ENCODE measurements at places on chromosomes 2 and 18. TPM values are rescaled to one million over a fixed set of nuclear protein-coding genes. Genes with fewer than 3 reads are reported as not detected.

DNA sequence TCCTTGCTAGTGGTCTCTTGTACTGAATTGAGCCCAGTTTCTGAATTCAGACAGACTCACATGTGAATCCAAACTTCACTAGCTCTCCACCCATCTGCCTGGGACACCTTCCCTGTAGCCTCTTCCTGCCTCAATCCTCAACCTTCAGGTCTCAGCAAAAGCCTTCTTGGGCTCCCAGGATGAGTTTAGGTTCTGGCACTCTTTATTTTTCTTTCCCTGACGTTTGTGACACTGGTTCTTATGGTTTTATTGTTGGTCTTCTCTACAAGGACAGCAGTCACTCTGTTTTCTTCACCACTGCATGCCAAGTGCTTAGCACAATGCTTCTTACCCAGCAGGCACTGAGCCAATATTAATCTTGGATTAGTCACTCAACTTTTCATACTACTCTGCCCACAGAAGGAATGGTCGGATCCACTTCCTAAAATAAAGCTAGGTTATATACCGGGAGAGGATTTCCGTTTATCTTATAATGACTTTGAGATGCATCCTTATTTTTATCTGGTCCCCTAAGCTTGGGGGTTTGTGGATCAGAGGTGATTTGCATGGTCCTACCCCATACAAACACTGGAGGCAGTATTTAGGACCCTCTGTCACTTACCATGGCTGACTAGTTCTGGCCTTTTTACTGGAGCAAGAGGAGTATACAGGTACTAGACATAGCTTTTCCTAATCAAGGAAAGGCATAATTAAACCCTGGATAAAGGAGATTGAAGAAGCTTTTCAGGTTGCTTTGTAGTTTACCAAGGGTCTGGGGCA, 186.3 kb downstream of the MYCN start:
- no peaks in the 10 kb centered on the region for H3K27me3 ChIP-seq
- no peaks in the 10 kb centered on the region for H3K36me3 ChIP-seq
- no peak overlapping the region for H3K4me3 ChIP-seq
- no peak for DNase-seq
- H3K4me1 ChIP-seq: no peaks in the 10 kb centered on the region

DNA sequence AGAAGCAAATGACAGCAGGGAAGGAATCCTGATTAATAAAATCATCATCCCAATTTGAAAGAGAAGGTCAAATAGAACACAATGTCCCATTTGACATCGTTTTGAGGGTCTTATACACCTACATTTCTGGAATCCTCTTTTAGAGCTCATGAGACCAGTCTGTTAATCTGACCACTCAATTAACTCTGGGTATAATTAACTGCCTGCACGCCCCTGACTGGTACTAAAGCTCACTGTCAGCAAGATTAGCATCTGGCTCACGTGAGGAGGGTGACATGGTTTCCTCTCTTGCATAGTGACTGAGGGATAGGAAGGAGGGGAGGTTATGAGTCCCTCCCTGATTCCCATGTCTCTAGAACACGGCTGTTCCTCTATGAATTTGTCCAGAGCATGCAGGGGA, 124.3 kb downstream of the ICOS start:
- no peak for DNase-seq
- H3K36me3 ChIP-seq: no peaks in the 10 kb centered on the region
- no peaks in the 10 kb centered on the region for H3K4me1 ChIP-seq

DNA sequence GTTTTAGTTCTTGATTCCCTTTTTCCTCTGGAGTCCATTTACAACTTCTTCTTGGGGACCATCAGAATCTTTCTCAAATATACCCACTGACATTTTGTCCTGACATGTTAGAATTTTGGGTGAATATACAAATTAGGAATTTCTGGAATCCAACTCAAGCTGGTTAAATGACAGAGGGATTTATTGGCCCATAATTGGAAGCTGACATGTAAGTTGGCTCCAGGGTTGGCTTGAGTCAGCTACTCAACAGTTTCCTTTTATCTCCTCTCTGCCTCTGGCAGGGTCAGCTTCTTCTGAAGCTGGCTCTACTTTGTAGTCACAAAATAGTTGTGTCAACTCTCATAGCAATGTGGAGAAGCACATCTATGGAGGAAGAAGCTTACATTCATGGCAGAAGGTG, 36.6 kb upstream of the PPP1R1C start:
- H3K4me1 ChIP-seq: peaks cover 4% of the 10 kb centered on the region
- no peaks in the 10 kb centered on the region for H3K36me3 ChIP-seq
- peaks cover 58% of the 10 kb centered on the region for H3K27me3 ChIP-seq
- no peak overlapping the region for H3K27ac ChIP-seq
- peak overlapping the region; percentile 13 for H3K4me3 ChIP-seq
- no peak for DNase-seq

DNA sequence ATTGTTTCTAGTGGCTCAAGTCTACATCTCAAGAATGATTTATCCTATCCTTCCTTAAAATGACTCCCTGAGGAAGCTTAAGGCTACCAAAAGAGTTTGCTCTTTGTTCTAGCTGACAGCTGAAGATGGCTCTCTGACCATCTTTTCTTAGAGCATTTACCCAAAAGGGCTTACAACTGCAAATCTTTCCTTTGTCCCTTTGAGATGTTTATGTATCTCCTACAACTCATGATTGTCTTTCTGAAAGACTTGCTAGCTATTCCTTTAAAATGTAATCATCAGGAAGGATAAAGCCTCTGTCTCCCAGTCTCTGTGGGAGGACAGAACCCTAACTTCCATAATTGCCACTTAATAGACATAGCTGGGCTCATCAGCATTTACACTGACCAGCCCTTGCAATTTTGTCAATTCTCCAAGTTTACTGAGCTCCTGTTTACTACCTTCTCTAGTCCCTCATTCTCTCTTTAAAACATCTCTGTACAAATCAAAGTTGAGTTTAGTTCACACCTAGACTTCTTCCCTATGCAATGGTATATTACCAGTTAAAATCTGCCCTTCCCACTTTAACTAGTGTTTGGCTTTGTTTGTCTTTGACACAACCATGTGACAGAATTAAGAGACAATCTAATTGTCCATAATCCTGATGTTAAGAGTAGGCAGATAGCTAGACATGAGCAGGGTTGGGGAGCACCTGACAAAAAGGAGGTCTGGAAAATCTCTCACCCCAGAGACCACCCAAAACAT, 188.2 kb downstream of the PTH2R start:
- H3K27ac ChIP-seq: no peak overlapping the region
- H3K4me3 ChIP-seq: no peak overlapping the region
- no peaks in the 10 kb centered on the region for H3K36me3 ChIP-seq
- no peaks in the 10 kb centered on the region for H3K27me3 ChIP-seq
- H3K4me1 ChIP-seq: no peaks in the 10 kb centered on the region

- no peaks in the 10 kb centered on the region for H3K27me3 ChIP-seq
- peak overlapping the region; percentile 77 for H3K4me3 ChIP-seq
- H3K36me3 ChIP-seq: no peaks in the 10 kb centered on the region
- peaks cover 16% of the 10 kb centered on the region for H3K4me1 ChIP-seq
Measured at GRCh38 chr18:23487738-23488570, 15.4 kb upstream of the RMC1 start.

DNA sequence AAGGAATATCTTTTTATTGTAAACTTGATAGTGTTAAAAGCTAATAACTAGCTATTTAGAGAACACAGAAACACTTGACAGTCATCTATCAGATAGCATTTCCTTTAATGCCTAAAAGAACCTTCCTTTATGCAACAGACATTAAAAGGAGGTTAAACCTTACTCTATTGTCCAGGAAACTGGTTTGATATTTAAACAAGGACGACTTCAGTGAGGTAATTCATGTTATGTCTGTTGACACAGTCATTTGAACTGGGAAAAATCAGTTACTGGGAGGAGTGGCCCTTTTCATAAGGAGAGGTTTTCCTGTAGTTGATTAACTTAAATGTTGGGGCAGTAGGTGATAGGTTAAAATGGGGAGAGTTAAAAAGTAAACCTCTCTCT, 6.7 kb downstream of the TGIF1 start:
- peaks cover 5% of the 10 kb centered on the region for H3K36me3 ChIP-seq
- H3K4me1 ChIP-seq: peaks cover 35% of the 10 kb centered on the region
- H3K4me3 ChIP-seq: no peak overlapping the region
- DNase-seq: no peak

DNA sequence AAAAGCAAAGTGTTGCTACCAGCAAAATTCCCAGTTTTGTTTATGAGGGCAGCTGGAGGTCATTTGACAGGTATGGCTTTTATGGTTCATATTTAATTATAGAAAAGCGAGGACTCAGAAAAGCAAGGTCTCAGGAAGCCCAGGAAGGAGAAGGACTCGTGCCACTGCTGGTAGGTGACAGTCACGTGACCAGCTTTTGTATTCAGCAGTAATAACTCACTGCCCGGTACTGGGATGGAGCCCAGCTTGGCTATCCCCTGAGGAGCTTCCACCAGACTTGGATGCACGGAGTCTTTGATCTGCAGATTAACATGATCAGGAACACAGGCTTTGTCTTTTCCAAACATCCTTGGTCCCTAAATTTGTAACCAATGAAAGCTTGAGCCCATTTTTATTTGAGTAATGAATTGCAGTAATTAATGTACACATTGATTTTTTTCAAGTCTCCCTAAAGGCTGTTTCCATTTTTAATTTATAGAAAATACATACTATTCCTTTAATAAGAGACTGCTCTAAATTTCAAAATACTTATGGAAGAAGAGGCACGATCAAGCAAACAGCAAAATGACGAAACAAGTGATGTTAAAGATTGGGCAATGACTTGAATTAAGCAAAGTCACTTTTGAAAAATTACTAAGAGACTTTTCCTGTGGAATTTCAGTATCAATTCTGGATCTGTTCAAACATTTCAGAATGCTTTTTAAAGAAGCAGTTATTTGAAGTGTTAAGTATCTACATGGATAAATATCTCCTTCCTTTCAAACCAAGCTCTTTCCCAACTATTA, 251.7 kb upstream of the HNRNPA3 start:
- peaks cover 58% of the 10 kb centered on the region for H3K27me3 ChIP-seq
- no peaks in the 10 kb centered on the region for H3K4me1 ChIP-seq
- H3K27ac ChIP-seq: no peak overlapping the region
- no peak for DNase-seq
- H3K36me3 ChIP-seq: peaks cover 4% of the 10 kb centered on the region
- H3K4me3 ChIP-seq: no peak overlapping the region

- no peaks in the 10 kb centered on the region for H3K27me3 ChIP-seq
- H3K36me3 ChIP-seq: peaks cover 4% of the 10 kb centered on the region
- DNase-seq: no peak
- peak overlapping the region; percentile 98 for H3K27ac ChIP-seq
- peak overlapping the region; percentile 84 for H3K4me3 ChIP-seq
- peaks cover 86% of the 10 kb centered on the region for H3K4me1 ChIP-seq
Measured at GRCh38 chr18:48934723-48935432, 15.9 kb downstream of the SMAD7 start.

- no peaks in the 10 kb centered on the region for H3K27me3 ChIP-seq
- H3K4me3 ChIP-seq: no peak overlapping the region
- H3K36me3 ChIP-seq: peaks cover 2% of the 10 kb centered on the region
- peaks cover 5% of the 10 kb centered on the region for H3K4me1 ChIP-seq
- DNase-seq: no peak
Measured at GRCh38 chr2:39024833-39025232, 96.0 kb downstream of the SOS1 start.

- H3K27me3 ChIP-seq: peaks cover 14% of the 10 kb centered on the region
- no peaks in the 10 kb centered on the region for H3K36me3 ChIP-seq
- no peaks in the 10 kb centered on the region for H3K4me1 ChIP-seq
- no peak overlapping the region for H3K27ac ChIP-seq
- no peak for DNase-seq
Measured at GRCh38 chr2:173706936-173707335, 258.2 kb downstream of the SP3 start.

DNA sequence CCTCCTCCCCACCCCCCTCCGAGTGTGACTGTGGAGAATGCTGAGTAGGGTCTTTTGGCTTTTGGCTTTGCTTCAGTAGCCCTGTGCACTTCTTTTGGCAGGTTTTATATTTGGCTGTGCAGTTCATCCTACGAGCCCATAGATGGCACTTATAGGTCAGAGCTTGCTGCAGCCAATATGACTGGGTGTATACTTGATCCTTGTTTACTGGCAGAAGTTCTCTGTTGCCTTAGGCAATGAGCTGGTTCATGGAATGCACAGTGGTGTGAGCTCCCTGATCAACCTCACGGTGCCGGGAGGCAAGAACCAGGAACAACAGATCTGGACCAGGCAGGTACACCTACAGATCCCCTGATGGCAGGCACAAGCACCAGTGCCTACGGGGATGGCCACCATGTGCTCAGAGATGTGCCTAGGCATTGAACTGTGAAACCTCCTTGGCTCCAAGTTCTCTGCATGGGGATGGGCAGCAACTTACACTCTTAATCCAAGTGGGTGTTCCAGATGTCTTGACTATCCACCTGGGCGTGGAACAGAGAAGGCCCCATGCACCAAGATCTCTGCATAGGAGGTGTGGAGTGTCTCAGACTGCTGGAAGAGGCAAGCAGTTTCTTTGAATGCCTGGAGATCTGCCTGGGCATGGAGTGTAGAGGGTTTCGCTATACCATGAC, 190.4 kb downstream of the KIAA1328 start:
- H3K4me1 ChIP-seq: no peaks in the 10 kb centered on the region
- DNase-seq: no peak
- H3K27ac ChIP-seq: no peak overlapping the region
- no peak overlapping the region for H3K4me3 ChIP-seq

GRCh38 chr2:60885683-60886082, 4.3 kb downstream of the REL start:
- peaks cover 45% of the 10 kb centered on the region for H3K4me1 ChIP-seq
- no peaks in the 10 kb centered on the region for H3K27me3 ChIP-seq
- H3K4me3 ChIP-seq: peak overlapping the region; percentile 81
- H3K27ac ChIP-seq: peak overlapping the region; percentile 98
- DNase-seq: no peak

GRCh38 chr18:3111523-3112240, 98.7 kb upstream of the LPIN2 start:
- H3K4me1 ChIP-seq: no peaks in the 10 kb centered on the region
- H3K4me3 ChIP-seq: no peak overlapping the region
- no peak for DNase-seq
- peaks cover 3% of the 10 kb centered on the region for H3K36me3 ChIP-seq
- H3K27me3 ChIP-seq: peaks cover 4% of the 10 kb centered on the region

GRCh38 chr2:37836270-37836669, 88.8 kb upstream of the RMDN2 start:
- no peak for DNase-seq
- peaks cover 5% of the 10 kb centered on the region for H3K4me1 ChIP-seq
- peaks cover 13% of the 10 kb centered on the region for H3K27me3 ChIP-seq
- no peak overlapping the region for H3K4me3 ChIP-seq
- H3K36me3 ChIP-seq: no peaks in the 10 kb centered on the region
- no peak overlapping the region for H3K27ac ChIP-seq

DNA sequence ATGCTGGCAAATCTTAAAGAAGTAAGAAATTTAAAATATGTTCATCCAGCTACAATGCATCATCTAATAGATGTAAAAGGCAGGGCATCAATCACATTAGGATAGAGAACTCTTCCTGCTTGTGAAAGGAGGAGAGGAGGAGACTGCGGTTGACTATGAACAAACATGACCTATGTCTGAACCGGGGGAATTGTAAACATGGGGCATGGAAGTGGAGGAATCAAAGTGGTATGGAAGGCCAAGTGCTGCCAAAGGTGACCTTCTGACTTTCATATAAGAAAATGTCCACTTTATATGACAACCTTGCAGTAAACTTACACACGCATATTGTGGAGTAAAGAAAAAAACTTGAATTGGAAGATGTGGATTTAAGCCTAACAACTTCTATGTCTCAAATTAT, 20.0 kb upstream of the SLC8A1 start:
- no peaks in the 10 kb centered on the region for H3K36me3 ChIP-seq
- H3K4me1 ChIP-seq: no peaks in the 10 kb centered on the region

GRCh38 chr18:36503477-36503876, 206.0 kb downstream of the FHOD3 start:
- H3K36me3 ChIP-seq: no peaks in the 10 kb centered on the region
- H3K4me3 ChIP-seq: no peak overlapping the region
- no peak overlapping the region for H3K27ac ChIP-seq

GAL3ST2 gene
- 2.2 TPM for total RNA-seq

CCDC85A gene
- total RNA-seq: not detected

RTTN gene
- total RNA-seq: 26.7 TPM

EVX2 gene
- total RNA-seq: not detected

EFHD1 gene
- total RNA-seq: 1.1 TPM

HOXD4 gene
- not detected for total RNA-seq
